ENCODE measurements at places on chromosomes 5 and 9.

- no peak for DNase-seq
Observed at GRCh38 chr5:149203921-149204441, 62.7 kb downstream of the ABLIM3 start.

DNA sequence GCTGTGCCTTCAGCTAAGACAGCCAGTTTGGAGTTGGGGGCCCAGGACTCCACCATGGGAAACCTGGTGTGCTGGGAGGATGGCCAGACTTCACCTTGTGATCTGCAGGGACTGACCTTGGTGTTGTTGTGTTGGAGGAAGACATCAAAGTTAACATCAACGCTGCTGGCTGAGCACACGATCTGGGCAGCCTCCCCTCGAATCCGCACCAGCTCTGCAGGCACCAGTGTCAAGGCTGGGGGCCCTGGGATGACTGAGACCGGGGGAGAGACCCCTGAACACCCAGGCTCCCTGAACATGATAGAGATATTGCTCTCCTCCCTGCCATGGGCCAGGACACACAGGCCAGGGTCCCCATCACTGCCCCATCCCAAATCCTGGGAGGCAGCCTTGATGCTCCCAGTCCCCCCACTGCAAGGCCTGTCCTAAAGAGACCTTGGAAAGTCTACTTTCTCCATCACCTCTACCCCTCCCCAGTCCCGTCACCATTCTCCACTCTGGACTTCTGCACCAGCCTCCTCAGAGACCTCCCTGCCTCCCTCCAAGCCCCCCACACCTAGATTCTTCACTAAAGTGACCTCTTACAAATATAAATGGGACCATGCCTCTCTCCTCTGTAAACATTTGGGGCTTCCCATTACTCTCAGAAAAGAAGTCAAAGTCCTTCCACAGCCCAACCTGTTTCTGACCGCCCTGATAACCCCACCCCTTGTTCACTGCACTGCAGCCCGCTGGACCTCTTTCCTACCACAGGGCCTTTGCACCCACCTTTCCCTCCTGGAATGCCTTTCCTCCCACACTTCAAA lies 8.2 kb downstream of the CSF1R start:
- no peak for DNase-seq

DNA sequence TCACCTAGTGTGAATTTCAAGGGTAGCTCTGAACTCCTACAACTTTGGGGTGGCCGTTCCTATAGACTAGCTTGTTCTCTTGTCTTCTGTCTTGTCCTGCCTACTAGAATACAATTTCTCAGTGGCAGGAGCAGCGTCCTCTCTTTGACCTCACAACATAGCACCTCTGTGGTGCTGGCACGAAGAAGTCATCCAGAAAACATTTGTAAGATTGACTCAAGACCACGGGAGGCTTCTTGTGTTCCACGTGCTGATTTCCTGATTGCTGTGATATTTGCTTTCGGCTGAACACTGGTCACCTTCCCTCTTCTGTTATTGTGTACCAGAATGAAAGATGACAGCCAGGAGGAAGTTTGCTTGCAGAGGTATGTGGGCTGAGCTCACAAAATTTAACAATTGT lies 27.0 kb downstream of the SLC1A1 start:
- no peak for DNase-seq

DNA sequence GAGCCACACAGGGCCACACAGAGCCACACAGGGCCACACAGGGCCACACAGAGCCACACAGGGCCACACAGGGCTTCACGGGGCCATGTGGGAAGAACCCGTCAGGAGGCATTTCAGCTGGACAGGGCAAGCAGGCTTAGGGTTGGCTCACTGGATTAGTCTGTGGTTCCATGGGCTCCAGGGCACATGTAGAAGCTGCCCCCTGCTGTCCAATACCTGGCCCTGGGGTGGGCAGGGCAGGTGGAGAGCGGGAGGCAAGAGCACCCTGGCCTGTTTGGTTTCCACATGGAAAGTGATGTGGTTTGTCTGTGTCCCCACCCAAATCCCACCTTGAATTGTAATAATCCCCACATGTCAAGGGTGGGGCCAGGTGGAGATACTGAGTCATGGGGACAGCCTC lies 16.4 kb upstream of the LPCAT1 start:
- DNase-seq, result no peak

DNA sequence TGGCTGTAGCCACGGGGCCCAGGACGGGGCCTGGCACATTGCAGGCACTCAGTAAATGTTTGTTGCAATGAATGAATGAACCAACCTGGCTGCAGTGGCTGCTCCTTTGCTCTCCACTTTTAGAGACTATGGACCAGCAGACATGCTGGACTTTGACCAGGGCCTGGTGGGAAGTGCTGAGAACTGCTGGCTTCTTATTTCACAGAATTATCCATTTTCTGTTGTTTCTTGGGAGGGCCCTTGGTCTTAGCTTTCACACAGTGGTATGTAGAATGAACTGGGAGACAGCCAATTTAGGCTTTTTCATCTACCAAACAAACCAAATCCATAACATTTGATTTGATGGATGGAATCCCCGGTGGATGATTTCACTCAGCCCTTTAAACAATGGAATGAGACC lies 78.0 kb upstream of the LHFPL2 start:
- DNase-seq, result no peak

GRCh38 chr5:135993880-135994636 lies 34.7 kb upstream of the TGFBI start:
- DNase-seq, result no peak

DNA sequence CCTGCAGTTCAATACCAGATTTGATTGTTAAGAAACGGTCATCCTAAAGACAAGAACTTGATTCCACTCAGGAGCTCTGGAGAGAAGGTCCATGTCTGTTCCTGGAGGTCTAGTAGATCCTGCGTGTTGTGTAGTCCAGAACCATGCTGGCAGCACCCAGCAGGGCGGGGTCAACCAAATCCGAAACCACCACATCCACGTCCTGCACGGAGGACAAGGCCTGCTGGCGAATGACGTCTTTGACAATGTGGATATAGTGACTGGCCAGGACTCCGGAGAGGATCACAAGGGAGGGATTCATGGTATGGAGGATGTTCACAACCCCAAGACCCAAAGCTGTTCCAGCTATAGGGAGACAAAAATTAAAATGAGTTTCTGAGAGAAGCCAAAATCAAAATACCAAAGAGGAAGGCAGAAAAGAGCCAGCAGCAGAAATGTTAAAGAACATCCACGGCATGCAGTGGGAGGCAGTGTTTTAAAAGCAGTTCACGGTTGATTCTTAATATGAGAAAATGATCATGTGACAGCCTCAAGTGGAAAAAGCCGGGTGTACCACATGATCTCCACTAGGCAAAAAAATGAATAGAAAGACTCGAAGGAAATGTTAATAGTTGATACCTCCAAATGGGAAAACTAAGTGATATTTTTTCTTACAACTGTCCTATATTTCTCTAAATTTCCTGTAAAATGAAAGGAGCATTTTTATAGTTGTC lies 26.7 kb downstream of the CLTA start:
- no peak for DNase-seq

DNA sequence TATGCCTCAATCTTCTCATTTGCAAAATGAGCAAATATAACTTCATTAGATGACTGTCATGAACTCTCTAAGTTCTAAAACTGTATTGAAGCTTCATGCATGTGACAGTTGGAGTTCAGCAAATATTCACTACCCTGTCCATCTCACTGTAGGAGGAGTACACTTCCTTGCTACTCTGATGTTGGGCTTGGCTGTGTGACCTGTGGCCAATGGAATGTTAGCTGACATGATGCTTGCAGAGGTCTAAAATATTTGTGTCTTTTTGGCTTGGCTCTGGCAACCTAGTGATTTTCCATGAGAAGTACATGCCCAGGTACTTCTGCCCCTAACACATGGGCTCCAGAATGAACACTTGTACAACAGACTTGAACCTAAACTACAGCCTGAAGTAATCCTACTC lies 203.1 kb upstream of the ANKH start:
- DNase-seq, result no peak

DNA sequence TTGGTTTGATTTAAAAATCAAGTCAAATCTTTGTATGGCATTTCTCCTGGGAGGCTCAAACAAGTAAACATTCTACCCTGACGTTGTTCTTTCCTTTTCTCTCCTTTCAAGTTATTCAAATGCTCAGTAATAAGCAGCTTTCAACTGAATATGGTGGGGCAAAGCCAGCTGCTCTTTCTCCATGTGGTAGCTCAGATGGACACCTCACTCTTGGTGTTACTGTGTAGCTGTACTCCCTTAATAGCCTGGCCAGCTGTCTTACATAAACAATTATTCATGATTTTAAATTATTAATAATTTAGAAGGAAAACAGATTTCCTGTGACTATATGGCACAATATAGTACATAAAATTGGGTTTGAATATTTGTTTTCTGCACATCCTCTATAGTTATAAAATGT lies 165.2 kb downstream of the PDE4D start:
- no peak for DNase-seq

- DNase-seq, result no peak
Observed at GRCh38 chr9:126724226-126724625, 80.6 kb upstream of the ZBTB43 start.

DNA sequence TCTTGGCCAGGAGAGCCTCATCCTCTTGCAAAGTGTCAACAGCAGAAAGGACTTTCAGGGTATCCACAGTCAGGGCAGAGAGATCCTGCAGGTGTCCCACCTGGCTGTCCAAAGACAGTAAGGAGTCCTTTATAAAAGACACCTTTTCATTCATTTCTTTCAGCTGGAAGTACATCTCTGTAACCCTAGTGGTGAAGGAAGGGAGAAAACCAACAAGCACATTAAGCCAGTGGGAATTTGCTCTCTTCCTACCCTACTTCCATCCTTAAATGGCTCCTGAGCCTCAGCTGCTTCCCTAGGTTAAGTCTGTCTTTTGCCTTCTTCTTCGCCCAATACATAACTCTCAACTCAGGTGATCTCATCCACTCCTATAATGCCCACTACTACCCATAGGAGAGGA lies 124.8 kb downstream of the TRPM6 start:
- DNase-seq, result no peak

DNA sequence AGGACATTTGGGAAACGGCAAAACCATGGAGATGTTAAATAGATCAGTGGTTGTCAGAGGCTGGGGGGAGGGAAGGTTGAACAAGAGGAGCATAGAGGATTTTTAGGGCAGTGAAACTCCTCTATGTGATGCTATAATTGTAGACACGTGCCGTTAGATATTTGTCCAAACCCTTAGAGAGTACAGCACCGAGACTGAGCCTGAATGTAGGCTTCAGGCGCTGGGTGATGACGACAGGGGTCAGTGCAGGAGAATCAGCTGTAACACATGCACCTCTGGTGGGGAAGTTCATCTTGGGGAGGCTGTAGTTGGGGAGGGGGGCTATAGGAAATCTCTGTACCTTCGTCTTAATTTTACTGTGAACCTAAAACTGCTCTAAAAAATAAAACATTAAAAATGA lies 22.2 kb upstream of the CLPTM1L start:
- no peak for DNase-seq

- no peak for DNase-seq
Observed at GRCh38 chr5:168609806-168610482, 30.8 kb upstream of the PANK3 start.

DNA sequence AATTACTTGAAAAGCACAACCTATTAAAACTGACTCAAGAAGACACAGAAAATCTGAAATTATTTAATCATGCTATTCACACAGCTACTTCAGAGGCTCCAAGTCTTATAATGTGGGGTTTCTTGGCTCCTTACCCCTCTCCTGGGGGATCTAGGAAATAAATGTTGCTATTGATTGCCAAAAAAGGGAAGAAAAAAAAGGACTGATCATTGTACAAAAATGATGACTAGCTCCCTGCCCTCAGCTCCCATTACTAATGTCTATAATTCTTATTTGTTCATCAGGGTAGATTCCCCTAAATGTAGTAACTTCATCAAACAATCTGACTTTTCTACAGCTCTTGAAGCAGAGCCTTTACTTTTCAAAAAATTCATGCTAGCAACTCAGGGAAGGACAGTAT lies 3.3 kb upstream of the SMC5 start:
- no peak for DNase-seq

DNA sequence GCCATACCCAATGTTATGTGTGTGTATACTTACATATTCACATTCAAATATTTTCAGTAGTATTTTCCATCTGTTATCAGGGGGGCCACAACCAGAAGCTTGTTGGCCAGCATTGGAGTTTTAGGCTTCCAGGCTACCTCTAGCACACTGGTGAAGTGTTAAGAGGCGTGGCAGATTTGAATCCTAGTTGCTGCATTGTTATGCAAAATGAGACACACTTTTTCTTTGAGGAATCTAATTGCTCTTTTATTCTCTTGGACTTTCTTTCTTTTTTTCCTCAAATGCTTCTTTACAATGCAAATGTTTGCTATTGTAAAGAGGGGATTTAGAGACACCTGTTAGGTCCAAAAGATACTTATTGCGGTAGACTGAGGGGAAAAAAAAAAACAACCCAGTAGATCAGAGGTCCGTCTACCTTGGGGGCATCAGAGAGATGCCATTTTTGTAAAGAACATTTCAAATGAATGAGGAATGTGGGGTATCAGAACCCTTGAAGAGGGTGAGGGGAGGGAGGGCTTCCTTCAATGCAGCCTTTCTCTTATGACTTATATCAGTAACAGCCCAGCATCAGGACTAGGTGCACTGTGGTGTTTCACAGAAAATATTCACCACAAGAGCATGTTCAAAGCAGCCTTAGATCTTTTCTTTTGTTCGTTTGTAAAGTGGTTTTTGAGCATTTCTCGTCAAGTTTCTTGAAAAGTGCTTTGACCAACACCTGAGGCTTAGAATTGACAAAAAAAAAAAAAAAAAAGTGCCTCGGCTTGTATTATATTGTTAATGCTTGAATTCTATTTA lies 3.8 kb downstream of the SMARCA2 start:
- DNase-seq, result no peak

DNA sequence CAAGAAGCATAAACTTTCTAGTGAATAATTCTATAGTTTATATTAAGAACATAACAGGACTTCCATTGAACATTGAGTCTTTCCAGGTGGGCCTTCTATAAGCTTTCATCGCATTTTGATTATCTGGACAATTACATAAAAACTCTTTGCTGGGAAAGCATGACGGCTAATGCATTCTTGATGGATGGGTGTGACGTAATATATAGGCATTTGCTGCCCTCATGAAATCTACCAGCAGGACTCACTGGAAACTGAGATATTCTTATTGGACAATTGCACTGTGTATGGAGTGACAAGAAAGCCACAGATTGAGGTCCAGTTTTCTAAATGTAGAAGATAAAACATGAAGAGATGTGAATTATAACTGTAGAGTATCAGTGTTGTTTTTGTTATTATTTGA lies 15.0 kb downstream of the PTPRD start:
- DNase-seq, result no peak

DNA sequence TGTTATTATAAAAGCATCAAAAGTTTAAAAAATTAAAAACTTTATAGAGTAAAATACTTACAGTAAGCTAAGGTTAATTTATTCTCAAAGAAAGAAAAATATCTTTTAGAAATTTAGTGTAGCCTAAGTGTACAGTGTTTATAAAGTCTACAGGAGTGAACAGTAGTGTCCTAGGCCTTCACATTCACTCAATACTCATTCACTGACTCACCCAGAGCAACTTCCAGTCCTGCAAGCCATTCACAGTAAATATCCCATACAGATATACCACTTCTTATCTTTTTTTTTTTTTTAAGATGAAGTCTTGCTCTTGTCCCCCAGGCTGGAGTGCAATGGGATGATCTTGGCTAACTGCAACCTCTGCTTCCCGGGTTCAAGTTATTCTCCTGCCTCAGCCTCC lies 73.1 kb upstream of the FST start:
- DNase-seq, result no peak

GRCh38 chr9:38018958-38019602 lies 49.9 kb downstream of the SHB start:
- no peak for DNase-seq

- DNase-seq, result no peak
Observed at GRCh38 chr9:18361646-18362045, 112.3 kb upstream of the ADAMTSL1 start.
